ENCODE measurements at places on chromosomes 6 and 20.
A peak's percentile ranks its signal among the peaks of the same experiment; 100 is the strongest.

DNA sequence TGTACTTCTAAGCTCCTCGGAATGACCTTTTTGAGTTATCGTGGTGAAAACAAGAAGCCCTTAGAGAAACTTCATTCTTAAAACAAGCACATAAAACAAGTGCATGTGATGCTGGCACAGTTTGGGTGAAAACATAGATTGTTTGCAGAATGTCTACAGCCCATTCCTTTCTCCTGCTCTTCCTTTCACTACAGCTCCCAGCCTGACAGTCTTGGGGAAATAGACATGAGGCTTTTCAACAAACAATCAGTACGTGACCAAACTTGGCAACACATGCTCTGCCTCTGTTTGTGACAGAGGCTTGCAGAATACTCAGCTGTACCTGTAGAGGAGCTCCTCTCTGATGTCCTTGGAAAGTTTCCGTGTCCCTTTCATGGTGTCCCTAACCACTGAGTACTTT, 321.6 kb downstream of the ZFAND3 start:
- DNase-seq = no peak

GRCh38 chr6:157879034-157879872, 56.2 kb downstream of the SNX9 start:
- DNase-seq = peak; percentile 22

GRCh38 chr6:158514176-158514575, 45.7 kb upstream of the TMEM181 start:
- no peak for DNase-seq

GRCh38 chr6:20686142-20686541, 151.9 kb downstream of the CDKAL1 start:
- no peak for DNase-seq

DNA sequence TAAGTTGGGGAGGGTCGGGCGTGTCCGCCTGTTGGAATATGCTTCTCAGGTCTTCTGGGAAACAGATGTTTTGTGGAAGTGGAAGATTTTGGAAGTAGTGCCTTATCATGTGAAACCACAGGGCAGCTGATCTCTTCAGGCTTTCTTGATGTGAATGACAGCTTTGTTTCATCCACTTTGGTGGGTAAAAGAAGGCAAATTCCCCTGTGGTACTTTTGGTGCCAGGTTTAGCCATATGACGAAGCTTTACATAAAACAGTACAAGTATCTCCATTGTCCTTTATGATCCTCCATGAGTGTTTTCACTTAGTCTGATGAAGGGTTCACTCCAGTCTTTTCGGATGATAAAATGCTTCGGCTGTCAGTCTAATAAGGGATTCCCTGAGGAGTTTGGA, 4.6 kb downstream of the IRF4 start:
- DNase-seq = no peak

DNA sequence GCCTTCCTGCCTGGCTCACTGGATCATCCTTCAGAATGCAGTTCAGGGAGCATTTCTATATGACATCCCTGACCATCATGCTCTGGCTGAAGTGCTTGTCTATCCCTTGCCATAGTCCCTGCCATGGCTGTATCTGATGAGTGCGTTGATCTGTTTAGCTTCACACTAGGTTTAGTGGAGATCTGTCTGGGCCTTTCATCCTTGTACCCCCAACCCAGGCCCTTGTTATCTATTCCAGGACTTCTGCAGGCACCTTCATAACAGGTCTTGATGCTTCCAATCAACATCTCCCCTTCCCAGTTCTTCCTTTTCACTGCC, 102.4 kb downstream of the QRSL1 start:
- no peak for DNase-seq

GRCh38 chr20:3532089-3532615, 61.3 kb downstream of the ATRN start:
- DNase-seq = no peak

DNA sequence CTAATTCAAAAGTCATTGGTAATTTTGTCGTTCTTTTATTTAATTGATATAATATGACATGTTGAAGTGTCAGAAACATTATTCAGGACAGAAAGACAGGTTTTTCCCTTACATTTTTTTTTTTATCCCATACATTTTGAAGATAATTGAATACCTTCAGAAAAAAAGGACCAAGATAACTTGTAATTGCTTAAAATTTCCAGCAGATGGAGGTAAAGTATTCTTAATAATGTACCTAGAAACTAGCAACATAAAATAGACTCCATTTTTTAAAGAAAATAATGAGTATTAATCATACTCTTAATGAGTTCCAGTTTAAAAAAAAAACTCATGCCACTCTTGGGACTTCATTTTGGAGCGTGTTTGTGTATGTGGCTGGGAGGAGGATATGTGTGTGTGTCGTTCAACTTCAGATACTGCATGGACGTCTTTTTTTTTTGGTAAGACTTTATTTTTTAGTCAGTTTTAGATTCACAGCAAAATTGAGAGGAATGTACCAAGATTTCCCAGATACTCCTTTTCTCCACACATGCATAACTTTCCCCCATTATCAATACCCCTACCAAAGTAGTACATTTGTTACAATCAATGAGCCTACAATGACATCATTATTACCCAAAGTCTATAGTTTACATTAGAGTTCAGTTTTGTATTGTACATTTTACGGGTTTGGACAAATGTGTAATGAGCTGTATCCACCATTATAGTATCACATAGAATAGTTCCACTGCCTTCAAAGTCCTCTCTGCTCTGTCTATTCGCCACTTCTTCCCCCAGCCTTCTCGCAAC, 79.4 kb downstream of the ROS1 start:
- DNase-seq = peak; percentile 38

GRCh38 chr6:96099069-96099468, 83.3 kb downstream of the FUT9 start:
- DNase-seq = no peak

DNA sequence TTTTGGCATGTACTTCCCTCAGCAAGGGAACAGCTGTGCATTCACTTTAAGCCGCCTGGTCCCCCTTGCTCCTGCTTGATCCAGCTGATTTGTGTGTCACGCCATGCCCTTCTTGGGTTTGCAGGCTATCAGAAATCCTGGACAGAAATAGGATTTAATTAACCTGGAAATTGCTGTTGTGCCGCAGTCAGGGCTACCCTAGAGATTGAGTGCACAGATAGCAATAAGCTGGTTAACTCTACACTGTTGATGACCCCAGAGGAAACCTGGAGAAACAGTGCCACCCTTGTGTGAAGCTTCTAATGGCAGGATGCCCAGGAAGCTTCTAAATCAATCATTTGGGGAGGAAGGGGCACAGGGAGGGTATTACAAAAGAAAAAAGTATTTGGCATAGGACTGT, 199.0 kb downstream of the JARID2 start:
- DNase-seq = no peak

All from iPS-NIHi11 (cell line).